Uterus (tissue), 4 donors: ENCODE measurements at places on chromosomes 3 and 15.
A peak's percentile ranks its signal among the peaks of the same experiment; 100 is the strongest.

GRCh38 chr3:193665370-193665989 is 72.5 kb downstream of the OPA1 start:
- DNase-seq = no peak

DNA sequence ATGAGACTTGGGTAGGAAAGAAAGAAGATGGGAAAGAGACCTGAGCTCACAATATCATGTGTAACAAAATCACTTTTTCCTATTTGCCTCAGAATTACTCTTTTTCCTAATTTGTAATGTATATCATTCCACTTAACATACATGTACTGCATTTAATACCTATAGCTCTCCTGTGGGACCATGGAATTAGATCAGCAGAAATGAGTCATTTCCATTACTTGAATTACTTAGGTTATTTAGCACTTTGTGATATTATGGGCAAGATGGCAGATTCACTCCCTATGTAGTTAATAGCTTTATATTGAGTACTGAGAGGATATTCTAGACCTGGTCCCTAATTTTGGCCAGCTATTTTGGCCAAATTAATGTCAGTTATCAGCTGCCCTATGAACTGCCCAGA is 70.5 kb downstream of the ZNF609 start:
- DNase-seq = no peak

DNA sequence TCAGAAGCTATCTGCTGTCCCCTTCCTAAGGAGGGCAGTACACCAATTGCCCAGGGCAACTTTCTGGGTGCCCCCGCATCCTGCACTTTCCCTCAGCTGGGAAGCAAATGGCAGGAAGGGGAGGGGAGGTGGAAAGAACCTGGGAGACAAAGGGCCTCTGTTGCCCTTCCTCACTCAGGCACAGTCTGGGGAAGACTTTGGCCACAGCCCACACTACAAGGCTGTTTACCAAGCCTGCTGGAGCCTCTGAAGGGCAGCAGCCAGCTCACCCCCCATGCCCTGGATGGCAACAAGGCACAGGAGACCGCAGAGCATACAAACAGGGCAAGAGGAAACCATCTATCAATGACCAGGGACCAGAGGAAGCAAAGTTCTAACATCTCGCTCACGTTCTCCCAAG is 42.4 kb downstream of the ARRDC4 start:
- DNase-seq = no peak

- DNase-seq = no peak
Observed at GRCh38 chr3:18425641-18426257, 610 bp upstream of the SATB1 start.

DNA sequence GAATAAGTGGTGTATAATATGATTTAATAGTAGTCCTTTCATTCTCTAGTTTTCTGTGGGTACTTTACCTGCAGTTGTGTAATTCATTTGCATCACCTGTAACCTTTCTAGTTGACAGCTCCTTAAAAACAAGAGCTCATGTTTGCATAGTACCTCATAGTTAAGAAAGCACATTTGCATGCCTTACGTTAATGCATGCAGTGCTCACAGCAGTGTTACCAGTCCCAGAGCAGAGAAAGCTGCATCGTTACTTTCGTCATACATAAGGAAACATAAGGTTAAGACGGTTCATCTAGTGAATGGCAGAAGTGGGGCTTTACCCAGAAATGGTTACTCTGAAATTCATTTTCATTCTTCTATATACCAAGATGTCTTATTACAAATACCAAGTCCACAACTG is 111.3 kb downstream of the AKAP13 start:
- DNase-seq = no peak

- no peak for DNase-seq
Observed at GRCh38 chr3:72176537-72177041, 391.6 kb upstream of the PROK2 start.

GRCh38 chr3:56296361-56296760 is 171.9 kb downstream of the ERC2 start:
- DNase-seq = no peak

DNA sequence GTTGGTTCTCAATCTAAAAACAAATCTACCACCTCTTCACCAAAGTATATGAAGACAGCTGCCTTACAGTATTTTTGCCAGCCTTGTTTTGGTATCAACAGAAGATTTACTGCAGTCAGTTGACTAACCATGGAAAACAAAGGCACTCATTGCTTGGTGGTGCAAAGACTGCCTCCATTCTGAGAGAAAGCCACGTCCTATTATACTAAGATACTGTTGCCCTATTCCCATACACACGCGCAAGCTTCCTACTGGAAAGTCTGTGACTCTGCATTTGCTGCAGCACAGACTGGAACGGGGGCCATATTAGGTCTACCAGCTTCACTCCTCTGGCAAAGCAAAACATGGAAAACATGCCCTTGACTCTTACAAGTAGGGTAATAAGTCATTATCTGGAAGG is 18.0 kb downstream of the MTMR10 start:
- DNase-seq = no peak

- no peak for DNase-seq
Observed at GRCh38 chr15:28125673-28126651, 26.8 kb upstream of the OCA2 start.

DNA sequence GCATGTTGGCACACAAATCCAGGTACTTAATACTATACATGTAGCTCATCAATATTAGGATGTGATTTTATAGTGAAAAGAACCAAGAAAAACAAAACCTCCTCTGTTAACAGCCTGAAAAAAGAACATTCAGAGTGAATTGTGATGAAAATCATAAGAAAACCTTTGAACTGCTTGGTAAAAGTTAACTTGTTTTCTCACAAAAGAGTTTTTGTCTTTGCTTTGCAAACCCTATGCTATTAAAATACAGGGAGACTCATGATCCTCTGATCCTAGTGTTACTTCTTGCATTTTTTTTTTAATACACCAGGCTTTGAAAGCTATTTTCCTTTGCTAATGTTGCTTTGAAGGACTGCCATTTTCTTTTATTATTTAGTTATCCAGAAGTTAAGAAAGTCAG is 23.7 kb downstream of the QTRT2 start:
- DNase-seq = no peak

GRCh38 chr3:122184591-122184929 is 1.1 kb downstream of the CASR start:
- DNase-seq = no peak

DNA sequence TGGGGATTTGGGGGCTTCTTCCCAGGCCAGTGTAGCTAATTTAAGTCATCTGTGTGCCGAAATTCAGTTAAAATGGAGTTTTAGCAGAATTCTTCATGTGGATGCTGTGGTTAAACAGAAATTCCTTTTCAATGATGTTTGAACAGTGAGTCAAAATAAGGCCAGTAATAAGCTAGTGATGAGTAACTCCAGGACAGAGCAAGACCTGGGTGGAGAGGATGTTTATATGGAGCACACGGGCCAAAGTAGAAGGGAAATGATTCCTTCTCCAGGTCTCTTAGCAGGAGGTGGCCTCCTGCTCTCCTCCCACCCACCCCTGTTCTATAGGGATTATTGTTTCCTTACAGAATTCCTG is 31.9 kb upstream of the UACA start:
- no peak for DNase-seq

DNA sequence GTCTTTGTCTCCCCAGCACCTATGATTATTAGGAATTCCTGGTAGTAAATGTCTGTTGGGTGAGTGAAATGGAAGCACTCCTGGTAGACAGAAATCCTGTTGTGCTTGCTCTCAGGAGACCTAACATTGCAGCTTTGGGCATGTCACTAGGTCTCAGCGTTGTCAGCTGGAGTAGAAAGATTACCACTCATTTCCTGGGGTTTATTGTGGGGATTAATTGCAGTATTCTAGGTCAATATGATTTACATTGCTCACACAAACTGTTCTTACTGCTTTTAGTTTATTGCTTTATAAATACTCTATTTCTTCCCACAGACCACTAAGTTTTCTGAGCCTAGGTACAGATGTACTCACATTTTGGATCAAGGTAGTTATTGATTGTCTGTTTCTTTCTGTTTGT is 5.1 kb downstream of the TSEN2 start:
- no peak for DNase-seq

- DNase-seq = no peak
Observed at GRCh38 chr3:27049792-27050191, 319.4 kb downstream of the NEK10 start.

DNA sequence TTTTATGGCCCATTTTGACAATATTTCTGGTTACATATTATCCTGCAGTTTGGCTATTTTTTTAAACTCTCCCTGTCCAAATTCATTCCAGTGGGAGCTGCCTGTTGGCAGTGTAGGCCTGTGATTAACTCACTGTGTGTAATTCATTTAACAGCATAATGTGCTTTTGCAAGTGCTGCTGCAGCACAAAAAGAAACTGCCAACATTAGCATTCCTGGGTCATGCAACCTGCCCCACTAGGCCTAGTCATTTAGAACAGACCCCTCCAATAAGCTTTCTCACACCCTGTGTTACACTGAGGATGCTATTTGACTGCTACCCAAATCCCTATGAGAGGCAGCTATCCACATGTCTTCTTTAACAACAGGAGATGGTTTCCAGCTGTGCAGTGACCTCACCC is 251.2 kb upstream of the UBE2E2 start:
- peak; percentile 31 for DNase-seq

DNA sequence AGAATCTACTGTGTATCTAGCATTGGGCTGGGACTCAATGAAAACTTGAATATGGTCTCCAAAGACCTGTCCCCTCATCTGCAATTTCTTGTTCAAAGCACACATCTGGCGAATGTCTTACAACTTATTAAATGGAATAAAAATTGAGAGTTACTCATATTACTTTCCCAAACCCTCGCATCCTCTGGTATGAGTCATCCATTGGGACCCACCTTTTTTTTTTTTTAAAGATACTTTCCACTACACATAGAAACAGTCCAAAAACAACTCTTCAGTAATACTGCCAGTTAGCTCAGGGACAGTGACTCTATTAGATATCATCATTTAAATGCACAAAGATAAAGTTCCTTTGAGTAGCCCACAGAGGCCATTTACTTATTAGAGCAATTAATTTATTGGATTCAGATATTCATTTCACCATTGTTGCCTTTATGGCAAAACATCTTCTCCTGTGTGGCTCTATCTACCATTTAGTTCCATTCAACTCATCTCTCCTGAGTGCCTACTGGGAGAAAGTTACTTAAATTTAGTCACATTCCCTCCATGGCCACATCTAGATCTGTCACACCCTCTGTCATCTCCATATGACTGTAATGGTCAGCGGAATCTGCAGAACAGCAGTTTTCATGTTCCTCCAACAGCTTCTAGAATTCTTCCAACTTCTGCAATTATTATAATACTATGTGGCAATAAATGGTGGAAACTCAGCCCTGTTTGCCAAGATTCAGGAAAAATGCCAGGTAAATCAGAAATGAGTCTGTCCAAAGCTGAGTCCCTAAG is 77.9 kb upstream of the ARHGEF3 start:
- no peak for DNase-seq

- no peak for DNase-seq
Observed at GRCh38 chr15:95626501-95627361, 703.8 kb upstream of the NR2F2 start.

- no peak for DNase-seq
Observed at GRCh38 chr3:50441424-50442217, 61.8 kb downstream of the CACNA2D2 start.

DNA sequence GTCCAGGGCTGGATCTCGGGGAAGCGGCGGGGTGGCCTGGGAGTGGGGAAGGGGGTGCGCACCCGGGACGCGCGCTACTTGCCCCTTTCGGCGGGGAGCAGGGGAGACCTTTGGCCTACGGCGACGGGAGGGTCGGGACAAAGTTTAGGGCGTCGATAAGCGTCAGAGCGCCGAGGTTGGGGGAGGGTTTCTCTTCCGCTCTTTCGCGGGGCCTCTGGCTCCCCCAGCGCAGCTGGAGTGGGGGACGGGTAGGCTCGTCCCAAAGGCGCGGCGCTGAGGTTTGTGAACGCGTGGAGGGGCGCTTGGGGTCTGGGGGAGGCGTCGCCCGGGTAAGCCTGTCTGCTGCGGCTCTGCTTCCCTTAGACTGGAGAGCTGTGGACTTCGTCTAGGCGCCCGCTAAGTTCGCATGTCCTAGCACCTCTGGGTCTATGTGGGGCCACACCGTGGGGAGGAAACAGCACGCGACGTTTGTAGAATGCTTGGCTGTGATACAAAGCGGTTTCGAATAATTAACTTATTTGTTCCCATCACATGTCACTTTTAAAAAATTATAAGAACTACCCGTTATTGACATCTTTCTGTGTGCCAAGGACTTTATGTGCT is 527 bp downstream of the B2M start:
- DNase-seq = no peak

DNA sequence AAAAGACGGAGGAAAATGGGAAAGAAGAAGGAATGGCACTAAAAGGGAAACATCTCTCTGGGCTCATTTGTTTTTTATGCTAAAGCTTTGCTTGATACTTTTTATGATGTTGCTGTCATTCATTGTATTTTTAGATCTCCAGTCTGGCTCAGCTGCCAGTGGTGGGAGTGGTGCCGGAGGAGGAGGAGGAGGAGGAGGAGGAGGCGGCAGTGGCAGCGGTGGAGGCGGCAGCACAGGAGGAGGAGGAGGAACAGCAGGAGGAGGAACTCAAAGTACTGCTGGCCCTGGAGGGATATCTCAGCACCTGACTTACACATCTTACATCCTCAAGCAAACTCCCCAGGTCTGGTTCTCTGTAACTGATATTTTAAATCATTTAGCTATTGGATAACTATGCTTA is 49.6 kb downstream of the MAP6D1 start:
- peak; percentile 21 for DNase-seq

GRCh38 chr3:77460326-77460725 is 420.4 kb downstream of the ROBO2 start:
- no peak for DNase-seq

GRCh38 chr15:81196576-81197254 is at the start of gene IL16:
IL16 (plus strand) TSS chr15:81196879; CDS start chr15:81225400, 28,521 bp downstream.
- no peak for DNase-seq

GRCh38 chr3:182671942-182672341 is 121.4 kb upstream of the ATP11B start:
- DNase-seq = no peak

DNA sequence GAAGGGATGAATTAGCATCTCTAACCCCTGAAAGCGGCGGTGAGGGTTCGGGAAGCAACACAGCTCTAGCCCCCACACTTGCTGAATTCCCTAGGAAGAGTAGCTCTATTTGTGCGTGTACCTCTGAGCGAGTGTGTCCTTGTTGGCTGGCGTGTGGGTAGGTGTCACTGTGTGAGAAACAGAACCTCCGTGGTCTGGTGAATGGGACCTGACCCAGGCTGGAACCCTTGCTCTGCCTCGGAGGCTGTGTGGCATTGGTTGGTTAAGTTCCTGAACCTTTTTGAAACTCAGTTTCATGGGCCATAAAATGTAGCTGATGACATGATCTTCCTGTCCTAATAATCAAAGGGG is 414 bp upstream of the TMEM115 start:
- no peak for DNase-seq

DNA sequence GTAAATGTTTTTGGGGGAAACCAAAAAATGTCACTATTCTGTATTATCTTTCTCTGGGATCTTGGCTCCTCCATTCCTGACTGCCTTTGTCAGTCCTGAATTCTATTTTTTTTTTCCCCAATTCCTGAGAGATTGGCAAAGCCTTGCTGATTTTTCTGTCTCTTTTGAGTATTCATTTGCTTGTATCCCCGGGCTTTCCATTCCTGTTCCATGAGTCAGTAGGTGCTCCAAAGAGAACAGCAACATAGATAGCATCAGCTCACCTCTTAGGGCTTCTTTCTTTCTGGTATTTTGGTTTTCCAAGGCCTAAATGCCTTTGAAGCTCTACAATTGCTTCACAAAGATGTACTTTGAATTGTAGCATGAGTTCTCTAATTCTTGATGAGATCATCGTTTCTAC is 271.7 kb upstream of the LRRC3B start:
- no peak for DNase-seq

- DNase-seq = no peak
Observed at GRCh38 chr3:72196377-72196929, 411.5 kb upstream of the PROK2 start.
